Natural killer cell treated with Interleukin-12 subunit alpha and Interleukin-12 subunit beta and Interleukin-15 and Interleukin-18, amount 100 ng/mL, for 72 hours (primary cell): ENCODE measurements at places on chromosomes 2 and 18. TPM values are rescaled to one million over a fixed set of nuclear protein-coding genes. Genes with fewer than 3 reads are reported as not detected.

DNA sequence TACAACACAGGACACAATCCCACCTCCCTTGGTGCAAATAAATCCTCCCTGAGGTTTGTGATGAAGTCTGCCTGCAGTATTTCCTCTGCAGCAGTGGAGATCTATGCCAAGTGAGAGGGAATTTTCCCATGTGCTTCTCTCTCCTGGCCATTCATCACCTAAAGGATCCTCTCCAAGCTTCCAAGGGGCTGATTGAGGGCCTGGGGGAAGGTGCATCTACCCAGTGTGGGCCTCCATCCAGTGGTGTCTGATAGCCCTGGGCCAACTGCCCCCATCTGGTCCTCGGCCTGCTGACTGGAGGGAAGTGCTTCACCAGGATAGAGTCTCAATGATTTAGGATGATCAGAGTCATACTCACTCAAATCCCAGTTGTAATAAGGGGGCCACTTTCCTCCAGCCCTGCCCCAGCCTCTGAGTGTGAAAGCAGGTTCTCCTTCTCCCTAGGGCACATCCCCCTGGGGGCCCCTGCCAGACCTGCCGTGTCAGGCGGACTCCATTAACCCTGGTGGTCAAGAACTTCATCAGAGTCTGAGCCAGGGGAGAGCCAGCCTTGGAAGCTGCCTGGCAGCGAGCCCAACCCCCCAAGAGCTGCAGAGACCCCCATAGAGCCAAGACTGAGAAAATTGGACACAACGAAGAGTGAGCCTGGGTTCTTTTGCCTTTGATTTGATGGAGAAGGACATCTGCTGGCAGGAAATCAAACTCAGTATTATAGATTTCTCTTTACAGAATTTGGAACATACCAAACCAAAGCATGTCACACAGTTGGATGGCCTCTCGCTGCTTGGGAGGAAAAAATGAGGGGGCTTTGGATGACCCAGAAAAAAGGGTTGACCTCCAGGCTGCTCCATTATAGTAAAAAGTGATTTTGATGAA lies 509.6 kb downstream of the CMPK2 start:
- DNase-seq: no peak

The NT5DC4 gene
- not detected for total RNA-seq

DNA sequence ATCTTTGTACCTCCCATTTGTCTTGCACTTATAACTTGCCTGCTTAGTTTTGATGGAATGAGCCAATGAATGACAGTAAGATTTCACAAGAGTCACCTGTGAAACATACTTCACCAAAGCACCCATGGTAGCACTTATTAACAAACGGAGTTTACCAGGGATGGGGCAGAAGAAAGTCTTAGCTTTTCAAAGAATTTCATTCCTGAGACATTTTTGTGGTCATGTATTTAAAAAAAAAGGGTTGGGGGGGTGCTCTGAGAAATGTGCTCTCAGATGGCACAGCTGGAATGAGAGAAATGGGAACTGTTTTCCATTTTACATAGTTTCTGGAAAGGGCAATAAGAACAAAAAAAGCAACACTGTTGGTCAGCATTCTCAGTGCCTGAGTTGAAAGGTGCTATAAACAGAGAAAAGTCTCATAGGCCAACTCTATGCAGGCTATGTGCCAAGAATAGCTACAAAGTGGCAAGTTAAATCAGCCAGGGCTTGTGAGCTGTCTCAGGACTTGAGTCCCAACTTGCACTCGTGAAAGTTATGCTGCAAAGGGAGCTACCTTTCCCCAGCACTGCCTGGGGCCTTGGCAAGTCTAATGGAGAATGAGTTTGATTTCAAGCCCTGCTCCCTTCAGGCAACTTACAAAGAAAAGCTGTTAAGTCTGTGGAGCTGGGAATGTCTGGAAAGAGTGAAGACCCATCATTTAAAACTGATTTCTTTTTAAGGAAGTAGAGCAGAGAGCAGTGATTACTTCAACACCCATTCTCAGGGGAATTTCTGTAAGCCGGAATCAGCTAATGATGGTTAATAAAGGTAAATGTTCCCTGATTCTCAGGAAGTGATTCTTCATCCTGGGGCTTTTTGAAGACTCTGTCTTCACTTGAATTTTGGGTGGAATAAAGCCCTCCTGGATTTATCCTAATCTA lies 170.6 kb downstream of the SLC8A1 start:
- DNase-seq: no peak

DNA sequence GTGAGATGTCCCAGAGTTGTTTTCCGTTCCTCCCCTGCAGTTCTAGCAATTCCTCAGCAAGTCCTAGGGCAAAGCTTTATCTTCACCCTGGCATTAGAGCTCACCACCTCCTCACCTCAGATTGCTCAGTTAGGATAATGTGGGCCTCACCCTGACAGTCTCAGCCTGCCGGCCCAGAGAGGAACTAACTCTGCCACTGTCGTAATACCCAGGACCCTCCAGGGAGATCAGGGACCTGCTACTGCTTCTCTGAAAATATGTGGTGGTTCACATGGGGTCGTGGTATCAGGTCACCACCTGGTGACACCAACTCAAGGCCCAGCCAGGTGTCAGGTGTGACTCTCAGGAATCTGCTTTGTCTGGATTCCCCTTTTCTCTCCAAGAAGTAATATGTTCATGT lies 120.7 kb downstream of the FEZ2 start:
- no peak for DNase-seq
